ENCODE measurements at places on chromosomes 2 and 18.
A peak's percentile ranks its signal among the peaks of the same experiment; 100 is the strongest.

GRCh38 chr2:189997016-189997415 lies 65.5 kb downstream of the MSTN start:
- DNase-seq, result no peak

- no peak for DNase-seq
Observed at GRCh38 chr2:47869859-47870595, 36.3 kb downstream of the FBXO11 start.

DNA sequence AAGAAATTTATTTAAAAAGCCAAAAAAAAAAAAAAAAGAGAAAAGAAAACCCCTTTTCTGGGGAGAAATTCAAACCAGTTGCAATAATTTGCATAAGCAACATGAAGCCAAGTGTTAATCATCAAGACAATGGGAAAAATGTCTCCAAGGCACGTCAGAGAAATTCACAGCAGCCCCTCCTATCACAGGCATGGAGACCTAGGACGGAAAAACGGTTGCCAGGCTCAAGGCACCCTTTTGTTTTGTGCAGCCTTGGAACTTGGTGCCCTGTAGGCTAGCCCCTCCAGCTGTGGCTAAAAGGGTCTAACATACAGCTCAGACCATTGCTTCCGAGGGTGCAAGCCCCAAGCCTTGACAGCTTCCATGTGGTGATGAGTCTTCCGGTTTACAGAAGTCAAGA lies 509.2 kb upstream of the SOX11 start:
- no peak for DNase-seq

- no peak for DNase-seq
Observed at GRCh38 chr18:13545514-13545913, 180.8 kb downstream of the FAM210A start.

DNA sequence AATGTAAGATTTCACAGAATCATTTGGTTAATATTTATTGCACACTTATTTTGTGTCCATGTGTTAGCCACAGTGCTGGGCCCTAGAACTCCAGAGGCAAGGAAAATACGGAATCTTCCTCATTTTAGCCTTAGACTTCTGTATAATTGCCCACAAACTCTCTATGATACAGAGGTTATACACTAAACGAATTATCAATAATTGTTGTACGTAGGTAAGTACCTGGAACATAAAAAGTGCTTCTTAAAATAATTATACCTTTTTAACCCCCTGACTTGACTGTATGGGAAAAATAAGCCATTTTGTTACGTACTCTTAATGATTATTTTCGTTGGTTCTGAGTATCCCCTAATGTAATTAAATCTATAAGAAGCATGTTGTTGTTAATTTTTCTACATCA lies 119.4 kb downstream of the ARHGAP15 start:
- DNase-seq, result no peak

GRCh38 chr2:236568068-236568921 lies 1.3 kb upstream of the ACKR3 start:
- peak; percentile 39 for DNase-seq

DNA sequence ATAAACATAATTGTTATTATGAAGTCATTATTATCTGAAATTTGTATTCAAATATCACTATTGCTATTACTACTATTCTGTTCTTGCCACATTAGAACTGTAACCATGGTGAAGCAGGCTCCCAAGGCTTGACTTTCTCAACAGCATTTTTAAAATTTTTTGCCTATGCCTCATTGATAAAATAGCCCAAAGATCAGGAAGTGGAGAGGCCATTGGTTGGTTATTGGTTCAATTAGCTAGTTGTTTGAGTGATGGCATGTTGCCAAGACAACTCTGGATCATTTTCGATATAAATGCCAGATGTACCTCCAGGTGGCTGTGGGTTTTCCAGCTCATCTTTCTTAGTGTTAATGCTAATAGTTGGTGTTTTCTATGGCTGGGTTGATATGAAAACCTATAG lies 513.5 kb downstream of the TRIB2 start:
- no peak for DNase-seq

- no peak for DNase-seq
Observed at GRCh38 chr2:42128721-42129486, 40.2 kb upstream of the EML4 start.

DNA sequence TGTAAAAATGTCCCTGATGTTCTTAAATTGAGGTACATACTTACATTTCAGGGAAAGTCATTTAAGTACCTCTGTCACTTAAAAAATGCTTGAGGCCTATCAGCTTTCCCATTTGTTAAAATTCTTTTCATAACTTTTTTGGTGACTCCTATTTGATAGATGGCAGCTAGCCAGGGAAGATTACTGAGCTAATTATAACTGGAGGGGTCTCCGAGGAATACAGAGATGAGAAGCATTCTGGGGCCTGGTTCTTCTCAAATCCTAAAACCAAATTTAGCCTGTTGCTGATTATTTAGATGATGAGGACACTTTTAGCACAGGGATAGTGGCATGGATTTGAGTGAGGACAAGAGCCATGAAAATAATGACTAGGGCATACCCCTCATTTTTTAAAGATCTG lies 4.8 kb downstream of the UGP2 start:
- no peak for DNase-seq
